ENCODE measurements at places on chromosomes 12 and 14.

DNA sequence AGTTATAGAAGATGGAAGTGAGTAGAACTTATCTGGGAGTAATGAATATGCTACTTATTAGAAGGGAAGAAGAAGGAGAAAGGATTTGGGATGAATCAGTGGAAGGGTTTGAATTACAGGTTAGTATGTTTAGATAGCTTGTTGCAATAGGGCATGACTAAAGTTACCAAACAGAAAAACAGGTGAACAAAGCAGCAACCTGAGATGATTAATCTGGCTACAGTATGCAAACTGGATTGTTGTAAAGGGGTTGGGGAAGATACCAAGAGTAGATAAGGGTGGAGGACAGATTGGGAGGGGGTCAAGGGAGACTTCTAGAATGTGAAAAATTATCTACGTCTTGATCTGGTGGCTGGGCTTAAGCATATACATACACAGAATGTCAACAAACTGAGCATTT, 73.4 kb upstream of the CLEC14A start:
- no peak for DNase-seq

- peak; percentile 41 for DNase-seq
Observed at GRCh38 chr12:53973236-53974042, 513 bp downstream of the HOXC11 start.

- DNase-seq: no peak
Observed at GRCh38 chr12:12681061-12681765, 14.8 kb downstream of the GPR19 start.

DNA sequence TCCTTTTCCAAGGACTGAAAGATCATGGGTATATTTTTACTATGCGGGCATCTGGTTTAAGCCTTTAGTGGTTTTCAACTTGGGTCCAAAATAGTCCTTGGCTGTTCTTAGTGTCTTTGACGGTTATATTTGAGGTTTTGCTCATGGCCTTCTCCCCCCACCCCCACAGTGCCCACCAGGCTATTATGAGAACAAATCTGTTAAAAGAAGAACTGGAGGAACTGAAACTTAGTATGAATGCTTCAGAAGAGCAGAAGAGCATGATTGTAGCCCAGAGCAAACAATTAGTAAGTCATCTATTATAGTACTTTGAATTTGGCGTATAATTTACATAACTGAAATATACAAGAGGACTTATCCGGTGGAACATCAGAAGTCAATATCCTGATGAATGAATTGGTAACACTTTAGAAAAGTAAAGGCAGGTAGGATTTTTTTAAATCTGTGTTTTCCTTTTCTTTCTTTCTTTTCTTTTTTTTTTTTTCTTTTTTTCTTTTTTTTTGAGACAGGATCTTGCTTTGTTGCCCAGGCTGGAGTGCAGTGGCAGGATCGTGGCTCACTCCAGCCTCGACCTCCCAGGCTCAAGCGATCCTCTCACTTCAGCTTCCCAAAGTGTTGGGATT, 71.8 kb upstream of the BCAT1 start:
- no peak for DNase-seq

- no peak for DNase-seq
Observed at GRCh38 chr14:102592763-102593060, 263 bp downstream of the RCOR1 start.

DNA sequence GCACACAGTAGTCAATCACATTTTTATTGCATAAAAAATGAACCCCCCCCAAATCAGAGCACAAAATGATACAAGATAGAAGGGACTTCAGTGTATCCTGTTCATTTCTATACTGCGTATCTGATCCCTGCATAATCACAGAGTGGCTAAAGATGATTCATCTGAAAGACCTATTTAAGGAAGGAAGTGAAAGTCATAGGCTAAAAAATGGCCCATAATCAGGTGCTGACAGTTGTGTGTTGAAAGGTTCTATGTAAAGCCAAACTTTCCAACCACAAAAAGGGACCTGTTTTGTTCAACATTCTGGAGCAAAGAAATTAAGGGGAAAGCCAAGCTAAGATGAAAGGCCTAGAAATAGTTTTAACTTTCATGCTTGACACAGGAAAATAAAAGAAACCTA, 147.8 kb upstream of the ATP2B1 start:
- peak; percentile 93 for DNase-seq

DNA sequence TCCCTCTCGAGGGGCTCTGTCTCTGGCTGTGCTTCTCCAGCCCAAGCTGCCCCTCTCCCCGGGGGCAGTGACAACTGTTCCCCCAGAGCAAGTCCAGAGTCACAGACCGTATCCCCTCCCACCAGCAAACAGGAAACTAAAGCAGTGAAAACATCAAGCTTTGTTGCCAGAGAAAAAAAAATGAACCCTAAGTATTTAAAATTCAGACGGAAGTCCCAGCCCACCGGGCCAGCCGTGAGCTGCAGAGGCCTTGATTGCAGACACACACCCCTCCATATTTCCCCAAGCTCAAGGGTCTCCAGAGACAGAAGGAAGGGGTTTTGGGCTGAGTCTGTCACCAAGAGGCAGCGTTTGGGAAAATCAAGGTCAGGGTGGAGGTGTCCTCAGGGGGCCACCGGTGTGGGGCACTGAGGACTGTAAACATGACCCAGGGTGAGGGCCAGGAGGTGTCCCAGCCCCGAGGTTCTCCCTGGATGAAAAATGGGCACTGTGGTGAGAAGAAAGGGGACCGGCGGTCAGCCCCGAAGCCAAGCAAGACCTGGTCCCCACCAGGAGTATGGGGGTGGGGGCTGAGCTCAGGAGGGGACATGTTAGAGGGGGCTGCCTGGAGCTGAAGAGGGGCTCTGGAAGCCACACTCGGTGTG, 7.7 kb downstream of the PHETA1 start:
- DNase-seq: no peak

DNA sequence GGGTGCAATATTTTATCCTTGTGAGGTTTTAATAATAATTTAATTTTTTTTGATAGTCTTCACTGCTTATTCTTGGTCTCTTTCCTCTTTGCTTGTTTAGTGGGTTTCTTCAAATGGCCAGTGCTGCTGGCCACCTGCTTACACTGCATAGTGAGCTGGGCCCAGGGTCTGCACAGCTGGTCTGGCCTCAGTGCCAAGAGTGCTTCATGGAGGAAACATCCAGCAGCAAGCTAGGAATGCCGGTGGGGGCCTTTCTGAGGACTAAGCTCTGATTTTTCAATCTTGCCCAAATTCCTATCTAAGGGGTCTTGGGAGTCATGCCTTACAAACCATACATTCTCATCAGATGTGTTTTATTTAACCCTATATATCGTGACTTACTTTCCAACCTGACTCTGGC, 13.3 kb upstream of the BDKRB2 start:
- DNase-seq: no peak

- DNase-seq: peak; percentile 42
Observed at GRCh38 chr12:25744313-25744712, 191.2 kb upstream of the LMNTD1 start.

DNA sequence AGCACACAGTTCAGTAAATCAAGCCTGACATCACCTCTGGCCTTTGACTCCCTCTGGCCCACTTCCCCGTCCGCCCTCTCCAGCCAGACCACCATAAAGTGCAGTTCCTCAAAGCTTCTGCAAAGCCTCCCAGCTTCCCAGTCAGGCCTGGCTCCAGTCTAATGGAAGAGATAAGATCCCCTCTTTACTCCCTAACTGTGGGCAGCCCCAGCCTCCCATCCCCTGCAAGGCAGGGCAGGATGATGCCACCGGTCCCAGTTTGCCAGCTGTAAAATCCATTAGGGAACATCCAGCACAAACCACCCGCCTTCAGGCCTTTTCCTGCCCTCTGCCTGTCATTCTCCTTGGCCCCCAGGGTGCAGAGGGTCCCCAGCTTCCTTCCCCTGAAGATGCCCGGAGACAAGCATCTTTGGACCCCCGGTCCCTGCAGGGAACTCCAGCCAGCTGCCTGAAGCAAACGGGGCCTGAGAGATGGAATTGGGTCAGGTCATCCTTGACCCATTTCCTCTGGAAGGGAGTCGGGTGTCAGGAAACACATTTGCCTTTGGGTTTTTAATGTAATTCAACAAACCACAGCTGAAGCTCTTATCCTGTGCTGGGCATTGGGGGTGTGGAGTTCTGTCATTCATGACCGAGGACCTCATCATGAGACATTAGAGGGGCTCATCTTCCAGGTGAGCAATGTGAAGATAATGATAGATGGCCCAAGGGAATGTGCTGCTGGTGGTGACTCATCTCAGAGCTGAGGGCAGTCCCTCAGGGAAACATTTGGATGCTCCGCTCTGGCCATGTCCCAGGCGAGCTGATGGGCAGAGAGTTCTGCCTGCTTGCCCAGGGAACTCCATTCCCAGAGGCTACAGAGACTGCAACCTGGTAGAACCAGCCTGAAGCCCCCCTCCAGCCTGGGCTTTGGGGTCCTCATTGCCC, 93.8 kb upstream of the CLMN start:
- no peak for DNase-seq

- DNase-seq: peak; percentile 85
Observed at GRCh38 chr14:57847096-57847495, 18.8 kb downstream of the SLC35F4 start.

GRCh38 chr12:7009512-7009911, 8.8 kb downstream of the LPCAT3 start:
- no peak for DNase-seq

GRCh38 chr12:78470354-78471195, 394.0 kb upstream of the SYT1 start:
- peak; percentile 44 for DNase-seq

GRCh38 chr14:81571437-81571836, 37.8 kb upstream of the SEL1L start:
- DNase-seq: no peak

GRCh38 chr14:21032326-21033132, 2.1 kb downstream of the RNASE13 start:
- DNase-seq: no peak

DNA sequence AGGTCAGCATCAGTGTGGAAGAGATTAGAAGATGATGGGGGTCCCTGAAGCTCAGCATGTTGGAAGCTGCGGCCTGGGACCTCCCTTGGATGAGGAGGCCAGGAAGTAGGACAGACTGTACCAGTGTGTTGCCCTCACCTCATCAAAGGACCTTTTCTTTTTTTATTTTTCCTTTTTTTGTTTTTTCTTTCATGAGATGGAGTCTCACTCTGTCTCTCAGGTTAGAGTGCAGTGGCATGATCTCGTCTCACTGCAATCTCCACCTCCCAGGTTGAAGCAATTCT, 16.4 kb upstream of the FAM222A start:
- DNase-seq: no peak

GRCh38 chr14:33232031-33232430, 293.4 kb downstream of the NPAS3 start:
- DNase-seq: no peak

DNA sequence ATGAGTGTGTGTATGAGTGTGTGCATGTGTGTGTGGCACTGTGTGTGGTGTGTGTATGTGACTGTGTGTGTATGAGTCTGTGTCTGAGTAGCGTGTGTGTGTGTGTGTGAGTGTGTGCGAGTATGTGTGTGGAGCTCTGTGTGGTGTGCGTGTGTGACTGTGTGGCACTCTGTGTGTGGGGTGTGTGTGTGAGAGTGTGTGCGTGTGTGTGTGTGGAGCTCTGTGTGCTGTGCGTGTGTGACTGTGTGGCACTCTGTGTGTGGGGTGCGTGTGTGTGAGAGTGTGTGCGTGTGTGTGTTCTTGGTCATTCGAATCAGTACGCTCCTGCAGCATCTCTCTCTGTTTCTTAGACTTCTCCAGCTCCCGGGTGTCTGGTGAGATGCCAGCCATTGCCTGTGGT, 76.9 kb upstream of the TMEM132C start:
- no peak for DNase-seq

GRCh38 chr12:93638095-93638494, 39.1 kb upstream of the CRADD start:
- DNase-seq: peak; percentile 47

DNA sequence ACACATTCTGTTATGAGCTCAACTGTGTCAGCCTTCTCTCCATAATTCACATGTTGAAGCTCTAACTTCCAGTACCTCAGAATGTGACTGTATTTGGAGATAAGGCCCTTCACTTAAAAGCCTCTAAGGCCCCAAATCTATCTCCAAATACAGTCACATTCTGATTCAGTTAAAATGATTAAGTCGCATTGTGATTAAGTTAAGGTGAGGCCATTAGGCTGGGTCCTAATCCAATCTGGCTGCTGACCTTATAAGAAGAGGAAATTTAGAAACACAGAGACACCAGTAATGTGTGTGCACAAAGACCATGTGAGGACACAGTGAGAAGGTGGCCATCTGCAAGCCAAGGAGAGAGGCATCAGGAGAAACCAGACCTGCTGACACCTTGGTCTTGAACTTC, 141.6 kb downstream of the GXYLT1 start:
- no peak for DNase-seq

GRCh38 chr12:129049917-129050316, 196.6 kb downstream of the GLT1D1 start:
- no peak for DNase-seq

DNA sequence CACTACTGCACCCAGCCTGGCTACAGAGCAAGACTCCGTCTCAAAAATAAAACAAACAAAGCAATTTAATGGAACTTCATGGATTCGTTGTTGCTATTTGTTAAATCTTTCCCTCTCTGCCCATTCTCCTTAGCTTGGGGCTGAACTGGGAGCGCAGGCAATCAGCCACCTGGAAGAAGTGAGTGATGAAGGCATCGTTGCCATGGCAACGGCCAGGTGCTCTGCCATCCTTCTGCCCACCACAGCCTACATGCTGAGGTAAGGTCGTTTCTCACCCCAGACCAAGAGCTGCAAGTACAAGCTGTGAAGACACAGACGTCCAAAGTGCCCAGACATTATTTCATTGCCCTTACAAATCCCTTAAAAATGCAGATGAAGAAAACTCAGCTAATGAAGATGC, 19.1 kb downstream of the AMDHD1 start:
- DNase-seq: no peak

DNA sequence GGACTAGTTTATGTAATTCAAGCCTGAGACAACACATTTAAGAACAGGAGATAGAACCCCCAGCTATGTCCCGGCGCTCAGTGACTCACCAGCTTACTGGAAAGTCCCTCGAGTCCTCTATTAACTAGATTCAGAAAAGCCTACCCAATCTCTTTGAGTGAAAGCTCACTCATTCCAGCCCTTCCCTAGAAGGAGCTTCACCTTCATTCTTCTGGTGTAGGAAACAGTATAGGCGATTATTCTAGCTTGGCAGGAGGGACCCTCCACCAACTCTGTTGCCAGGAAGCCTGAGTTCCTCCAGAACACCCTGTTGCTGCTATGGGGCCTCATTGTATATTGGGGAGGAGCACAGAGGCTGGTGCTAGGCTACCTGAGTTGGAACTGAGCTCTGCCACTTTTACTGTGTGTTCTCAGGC, 57.2 kb upstream of the AEBP2 start:
- DNase-seq: peak; percentile 86

DNA sequence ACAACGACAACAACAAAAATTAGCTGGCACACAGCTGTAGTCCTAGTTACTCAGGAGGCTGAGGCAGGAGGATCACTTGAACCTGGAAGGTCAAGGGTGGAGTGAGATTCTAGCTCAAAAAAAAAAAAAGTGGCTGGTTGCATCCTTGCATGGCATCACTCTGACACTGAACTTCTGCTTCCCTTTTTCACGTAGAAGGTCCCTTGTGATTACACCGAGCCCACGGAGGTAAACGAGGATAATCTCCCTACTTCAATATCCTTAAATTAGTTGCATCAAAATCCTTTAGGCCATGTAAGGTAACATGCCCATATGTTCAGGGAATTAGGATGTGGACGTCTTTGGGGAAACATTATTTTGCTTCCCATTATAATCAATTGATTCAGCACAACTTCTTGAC, 4.0 kb upstream of the PPP4R4 start:
- no peak for DNase-seq

Measured in fibroblast of skin of right quadriceps (primary cell).